ENCODE measurements at places on chromosomes 5 and 9. TPM values are rescaled to one million over a fixed set of nuclear protein-coding genes. Genes with fewer than 3 reads are reported as not detected.

DNA sequence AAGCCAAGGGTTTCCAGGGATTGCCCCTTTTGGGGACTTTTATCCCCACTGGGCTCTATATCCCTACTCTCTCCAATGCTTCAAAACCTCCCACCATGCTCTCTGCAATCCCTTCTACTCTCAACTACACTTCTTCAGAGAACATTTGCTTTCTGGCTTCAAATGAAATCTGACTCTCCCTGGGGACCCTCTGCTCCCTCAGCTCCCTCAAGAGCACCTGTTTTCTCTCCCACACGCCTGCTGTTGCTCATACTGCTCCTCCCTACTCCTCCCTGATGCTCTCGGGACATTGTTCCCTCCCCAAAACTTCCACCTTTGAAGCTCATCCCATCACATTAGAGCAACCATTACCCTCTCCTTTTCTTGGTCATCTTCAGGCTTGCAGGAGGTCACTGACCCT lies 344.9 kb downstream of the CDK5RAP2 start:
- no peak for DNase-seq

PCDHGB6 gene
- 0.23 TPM for total RNA-seq

DNA sequence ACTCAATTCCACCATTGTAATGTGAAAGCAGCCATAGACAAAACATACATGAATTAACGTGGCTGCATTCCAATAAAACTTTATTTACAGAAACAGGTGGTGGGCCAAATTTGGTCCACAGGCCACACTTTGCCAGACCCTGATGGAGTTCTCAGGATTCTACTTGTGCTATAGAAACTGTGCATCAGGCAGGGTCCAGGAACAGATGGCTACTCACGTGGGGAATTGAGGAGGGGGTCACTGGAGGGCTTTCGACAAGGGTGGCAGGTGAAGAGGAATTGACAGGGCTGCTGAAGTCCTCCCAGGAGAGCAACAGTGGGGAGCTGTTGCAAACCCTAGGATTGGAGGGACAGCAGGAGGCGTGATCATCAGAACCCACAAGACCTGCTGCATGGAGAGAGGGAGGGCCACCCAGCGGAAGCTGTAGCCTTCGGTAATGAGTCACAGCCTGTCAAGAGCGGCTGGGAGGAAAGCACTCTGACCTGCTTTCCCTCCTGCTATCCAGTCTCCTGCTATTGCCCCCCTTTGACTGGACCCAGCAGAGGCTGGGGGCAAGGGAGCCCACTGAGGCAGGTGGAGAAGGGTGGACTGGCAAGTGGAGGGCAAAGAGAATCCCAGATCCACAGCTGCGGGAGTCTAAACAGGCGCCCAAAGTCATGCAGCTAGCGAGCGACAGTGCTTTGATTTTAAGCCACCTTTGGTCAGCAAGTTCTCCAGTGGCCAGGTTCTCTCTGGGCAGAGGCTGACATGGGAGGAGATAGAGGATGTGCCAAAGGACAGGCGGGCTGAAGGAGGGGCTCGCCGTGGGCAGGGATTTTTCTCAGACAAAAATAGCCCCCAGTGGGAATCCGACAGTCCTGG lies 138.3 kb upstream of the SMIM23 start:
- DNase-seq: no peak

ADRB2 gene
- 1.0 TPM for total RNA-seq

GRCh38 chr9:5566054-5566618 lies 55.8 kb downstream of the PDCD1LG2 start:
- DNase-seq: no peak
